ENCODE measurements at places on chromosomes 1 and 21.

GRCh38 chr1:53549287-53549686, 90.1 kb downstream of the DMRTB1 start:
- no peak for DNase-seq

DNA sequence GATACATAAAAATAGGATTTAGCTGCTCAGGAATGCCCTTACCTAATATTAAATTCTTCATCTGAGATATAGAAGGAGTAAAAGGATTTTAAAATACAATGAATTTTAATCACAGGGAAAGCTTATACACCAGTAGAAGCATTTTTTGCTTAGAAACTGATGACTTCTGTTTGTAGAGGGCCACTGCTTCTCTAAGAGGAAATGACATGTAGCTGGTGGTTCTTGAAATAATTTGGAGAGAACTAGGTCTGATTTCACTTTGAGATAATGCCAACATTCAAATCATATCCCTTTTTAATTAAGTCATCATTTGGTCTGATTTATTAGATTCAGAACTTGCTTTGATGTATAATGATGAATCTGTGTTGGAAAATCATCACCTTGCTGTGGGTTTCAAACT, 166.6 kb upstream of the SGIP1 start:
- no peak for DNase-seq

GRCh38 chr1:1984560-1985070, 19.0 kb downstream of the CFAP74 start:
- DNase-seq: no peak

- DNase-seq: no peak
Observed at GRCh38 chr1:53575955-53576320, 116.7 kb downstream of the DMRTB1 start.

GRCh38 chr1:200473698-200474371, 64.0 kb upstream of the ZNF281 start:
- DNase-seq: peak; percentile 14

DNA sequence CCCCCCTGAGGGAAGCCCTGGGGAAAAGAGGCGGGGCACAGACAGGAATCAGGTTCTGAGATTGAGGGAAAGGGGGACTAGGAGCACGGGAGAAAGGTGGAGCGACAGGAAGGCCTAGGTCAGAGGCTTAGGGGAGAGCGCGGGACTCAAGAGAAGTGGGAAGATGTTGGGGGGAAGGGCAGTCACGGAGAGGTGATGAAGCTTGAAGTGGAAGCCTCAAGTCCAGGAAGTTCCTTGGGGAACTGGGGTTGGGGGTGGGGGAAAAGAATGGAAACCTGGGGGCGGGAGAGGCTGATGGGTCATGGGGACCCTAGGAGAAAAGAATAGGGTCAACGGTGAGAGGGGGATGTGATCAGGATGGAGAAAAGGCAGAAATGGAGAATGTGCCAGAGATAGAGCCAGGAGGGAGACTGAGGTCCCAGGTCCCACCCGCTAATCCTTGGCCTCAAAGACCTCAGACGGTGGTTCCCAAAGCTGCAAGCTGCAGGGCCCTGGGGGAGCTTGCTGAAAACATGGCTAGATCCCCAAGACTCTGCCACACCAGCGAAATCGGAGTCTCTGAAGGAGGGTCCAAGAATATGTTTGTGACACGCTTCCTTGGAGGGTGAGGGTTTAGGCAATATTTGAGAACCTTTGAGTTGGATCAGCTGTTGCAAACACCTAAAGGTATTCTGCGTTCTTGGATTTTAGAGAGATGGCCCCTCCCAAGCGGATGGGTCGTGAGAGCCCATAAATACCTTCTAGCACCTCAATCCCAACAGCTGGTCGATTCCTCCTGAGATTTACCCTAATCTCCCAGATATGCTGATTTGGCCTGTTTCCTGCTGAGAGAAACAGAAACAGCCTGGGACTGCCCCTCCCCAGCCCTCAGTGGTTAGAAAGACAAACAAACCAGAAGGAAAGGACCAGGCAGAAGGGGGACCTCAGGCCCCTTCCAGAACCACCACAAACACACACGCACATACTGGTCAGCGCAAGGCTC, 3.6 kb downstream of the C1orf232 start:
- DNase-seq: no peak

- DNase-seq: no peak
Observed at GRCh38 chr1:240169188-240169587, 77.5 kb downstream of the FMN2 start.

DNA sequence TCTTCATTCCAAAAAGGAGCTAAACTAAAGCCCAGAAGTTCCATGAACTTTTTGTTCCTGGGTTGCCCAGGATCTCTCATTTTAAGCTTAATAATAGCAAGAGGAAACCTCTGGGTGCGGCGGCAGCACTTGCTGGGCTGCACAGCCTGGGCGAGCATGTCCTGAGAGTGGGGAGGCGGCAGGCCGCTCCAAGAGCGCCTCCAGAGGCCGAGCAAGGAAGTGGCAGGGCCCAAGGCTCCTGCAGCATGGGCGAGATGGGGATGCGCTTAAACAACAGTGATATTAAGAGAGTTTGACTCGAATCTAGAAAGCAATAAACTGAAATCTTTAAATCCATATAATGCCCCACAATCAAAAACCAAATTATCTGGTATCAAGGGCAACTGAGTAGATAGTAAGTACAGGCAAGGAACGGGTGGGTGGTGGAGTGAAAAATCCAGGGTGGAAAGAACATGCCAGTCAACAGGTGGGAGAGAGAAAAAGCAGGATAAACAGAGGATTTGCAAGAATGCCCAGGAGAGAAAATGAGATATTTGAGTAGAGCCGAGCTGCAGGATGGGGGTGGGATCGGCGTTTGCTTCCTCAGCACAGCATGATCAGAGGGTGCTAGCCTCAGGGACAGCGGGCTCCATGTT, 14.1 kb upstream of the TNR start:
- DNase-seq: no peak

DNA sequence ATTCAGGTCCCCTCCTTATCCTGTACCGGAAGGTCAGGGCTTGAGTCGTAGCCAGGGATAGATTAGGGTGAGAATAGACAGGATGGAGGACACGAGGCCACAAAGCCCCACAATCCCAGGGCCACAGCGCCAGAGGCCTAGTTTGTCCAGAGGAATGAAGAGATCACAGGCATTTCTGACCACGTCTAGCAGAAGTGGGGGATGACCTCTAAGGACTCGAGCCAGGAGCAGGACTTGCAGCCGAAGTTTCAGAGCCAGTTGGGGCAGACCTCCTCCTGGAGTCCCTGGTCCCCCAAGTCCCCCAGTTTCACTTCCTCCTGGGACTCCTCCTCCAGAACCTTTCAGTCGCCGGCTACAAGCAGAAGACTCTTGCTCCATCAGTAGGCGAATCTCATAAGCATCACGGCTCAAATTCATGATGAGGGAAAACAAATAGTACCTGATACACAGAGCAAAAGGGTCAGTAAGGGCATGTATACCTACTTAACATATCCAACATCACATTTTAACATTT, 2.3 kb upstream of the ITGA10 start:
- no peak for DNase-seq

DNA sequence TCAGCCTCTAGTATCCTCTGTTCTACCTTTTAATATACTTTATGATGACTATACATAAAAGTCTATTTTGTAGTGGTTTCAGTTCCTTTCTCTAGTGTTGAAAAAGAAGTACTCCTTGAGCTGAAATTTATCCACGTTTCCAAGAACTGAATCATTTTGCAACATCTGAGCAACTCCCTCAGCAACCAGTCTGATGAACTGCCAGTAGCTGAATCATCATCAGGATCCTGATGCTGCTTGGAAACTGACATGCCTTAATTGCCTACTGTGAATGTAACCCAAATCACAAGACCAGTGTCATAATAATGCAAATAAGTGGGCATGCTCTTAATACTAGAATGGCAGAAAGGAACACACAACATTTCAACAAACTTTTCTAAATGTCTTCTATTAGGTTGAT, 103.3 kb downstream of the CYYR1 start:
- no peak for DNase-seq

GRCh38 chr1:226643611-226644540, 95.2 kb downstream of the ITPKB start:
- no peak for DNase-seq

DNA sequence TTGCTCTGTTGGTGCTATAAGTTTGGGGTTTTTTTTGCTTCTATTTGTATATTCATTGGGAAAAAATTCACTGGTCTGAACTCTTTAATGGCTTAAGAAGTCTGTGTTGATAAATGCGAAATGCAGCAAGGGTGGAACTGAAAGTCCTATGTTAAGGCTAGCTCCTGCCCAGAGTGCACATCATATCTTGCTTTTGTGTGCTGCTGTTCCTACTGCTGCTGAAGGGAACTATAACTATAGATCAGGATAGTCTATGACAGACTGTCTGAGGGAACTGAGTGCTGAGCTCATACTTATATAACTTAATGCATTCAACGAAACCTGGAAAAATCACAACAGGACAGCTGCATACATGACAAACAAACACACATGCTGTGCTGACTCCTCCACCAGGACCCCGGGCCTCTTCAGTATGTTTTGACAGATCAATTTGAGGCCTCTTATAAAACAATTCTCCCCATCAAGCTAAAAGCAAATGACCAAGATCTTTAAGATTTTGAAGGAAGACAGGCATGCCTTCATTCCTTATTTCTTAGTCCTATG, 1031.5 kb upstream of the ADGRL2 start:
- no peak for DNase-seq

DNA sequence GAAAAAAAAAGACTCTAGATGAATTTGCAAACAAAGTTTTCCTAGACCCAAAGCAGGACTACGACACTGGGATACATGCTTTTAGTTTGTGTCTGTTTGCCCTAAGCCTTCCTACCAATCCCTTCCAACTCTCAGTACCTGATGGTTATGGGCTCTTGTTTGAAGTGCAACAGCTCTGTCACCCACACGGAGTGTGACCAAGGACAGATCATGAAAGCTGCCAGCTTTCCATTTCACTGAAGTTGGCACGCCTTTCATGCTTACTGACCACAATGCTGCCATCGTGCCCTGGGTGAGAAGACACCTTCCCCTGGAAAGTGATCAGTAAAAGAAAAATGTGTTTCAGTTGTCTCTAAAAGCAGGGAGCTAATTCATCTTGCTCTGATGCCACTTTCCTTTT, 312.5 kb upstream of the PTBP2 start:
- DNase-seq: no peak

GRCh38 chr1:246122071-246122470, 385.0 kb downstream of the SMYD3 start:
- DNase-seq: no peak

DNA sequence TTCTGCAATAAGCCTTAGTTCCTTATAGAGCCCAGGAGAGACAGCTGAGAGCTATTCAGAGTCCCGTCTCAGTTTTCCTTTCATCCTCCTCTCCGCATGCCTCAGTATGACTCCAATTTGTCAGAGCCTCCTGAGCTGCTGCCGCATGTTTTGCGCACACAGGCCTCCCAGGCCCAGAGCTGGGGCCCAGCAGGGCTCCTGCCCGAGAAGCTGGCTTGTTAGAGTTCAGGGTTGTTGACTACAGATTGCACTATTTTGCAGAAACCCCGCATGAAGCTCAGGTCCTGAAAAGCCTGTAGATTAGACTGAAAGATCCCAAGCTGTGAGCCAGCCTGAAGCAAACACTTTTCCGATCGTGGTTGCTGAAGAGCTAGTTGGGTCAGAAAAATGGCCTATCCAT, 51.5 kb downstream of the IGSF5 start:
- DNase-seq: no peak

DNA sequence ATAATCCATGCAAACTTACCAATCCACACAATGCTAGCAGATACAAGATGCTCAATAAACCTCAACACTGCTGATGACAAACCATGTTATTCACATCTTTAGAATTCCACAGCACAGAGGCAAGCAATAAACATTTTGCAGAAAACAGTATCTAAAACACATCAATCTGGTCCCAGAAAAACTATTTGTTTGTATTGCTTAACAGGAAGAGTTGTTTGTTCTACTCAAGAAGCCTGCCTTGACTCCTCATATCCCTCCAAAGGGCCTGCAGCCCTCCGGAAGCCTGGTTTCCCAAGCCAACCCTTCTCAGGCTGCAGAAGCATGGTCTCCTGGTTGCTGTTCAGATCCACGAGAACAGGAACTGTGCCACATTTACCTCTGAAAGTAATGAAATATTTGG, 139.7 kb downstream of the RERE start:
- no peak for DNase-seq

GRCh38 chr1:8194481-8195227, 123.3 kb upstream of the SLC45A1 start:
- no peak for DNase-seq

GRCh38 chr1:116667575-116668105, at the start of gene IGSF3:
TSS of gene IGSF3 (minus strand) at chr1:116667733. CDS start at chr1:116666326, 1,407 bp downstream.
- peak; percentile 20 for DNase-seq

DNA sequence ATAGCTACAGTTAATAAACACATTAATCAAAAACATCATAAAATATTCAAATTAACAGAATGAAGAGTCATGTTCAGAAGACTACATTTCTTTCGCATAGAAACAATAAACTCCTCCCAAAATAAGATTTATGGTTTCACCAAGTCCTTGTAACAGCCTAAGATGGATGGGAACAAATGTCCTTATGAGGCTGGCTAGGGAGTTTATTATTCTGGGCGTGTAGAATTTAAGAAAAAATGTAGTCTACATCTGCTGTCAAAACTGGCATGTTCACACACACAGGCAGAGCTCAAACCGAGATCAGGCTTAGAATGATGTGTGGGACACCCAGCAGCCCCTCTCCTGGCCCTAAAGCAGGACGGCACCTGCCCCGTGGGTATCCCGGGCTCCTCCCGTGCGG, 101.1 kb downstream of the NPHP4 start:
- no peak for DNase-seq

DNA sequence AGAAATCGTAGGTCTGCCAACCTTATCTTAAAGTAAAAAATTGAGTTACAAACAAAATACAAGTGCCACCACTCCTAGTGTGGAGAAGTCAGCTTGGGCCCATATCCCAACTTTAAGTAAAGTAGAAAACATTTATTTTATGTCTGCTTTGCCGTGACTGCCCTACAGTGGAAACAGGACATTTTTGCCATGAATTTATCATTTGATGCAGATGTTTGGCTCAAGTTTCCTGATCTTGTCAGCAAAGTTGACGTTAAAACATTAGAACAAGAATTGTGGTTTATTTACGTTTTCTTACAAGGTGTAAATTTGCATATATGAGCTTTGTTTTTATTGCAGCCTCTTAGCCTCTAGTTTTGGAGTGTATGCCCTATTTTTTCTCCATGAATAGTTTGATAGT, 17.1 kb upstream of the KCNJ15 start:
- no peak for DNase-seq

DNA sequence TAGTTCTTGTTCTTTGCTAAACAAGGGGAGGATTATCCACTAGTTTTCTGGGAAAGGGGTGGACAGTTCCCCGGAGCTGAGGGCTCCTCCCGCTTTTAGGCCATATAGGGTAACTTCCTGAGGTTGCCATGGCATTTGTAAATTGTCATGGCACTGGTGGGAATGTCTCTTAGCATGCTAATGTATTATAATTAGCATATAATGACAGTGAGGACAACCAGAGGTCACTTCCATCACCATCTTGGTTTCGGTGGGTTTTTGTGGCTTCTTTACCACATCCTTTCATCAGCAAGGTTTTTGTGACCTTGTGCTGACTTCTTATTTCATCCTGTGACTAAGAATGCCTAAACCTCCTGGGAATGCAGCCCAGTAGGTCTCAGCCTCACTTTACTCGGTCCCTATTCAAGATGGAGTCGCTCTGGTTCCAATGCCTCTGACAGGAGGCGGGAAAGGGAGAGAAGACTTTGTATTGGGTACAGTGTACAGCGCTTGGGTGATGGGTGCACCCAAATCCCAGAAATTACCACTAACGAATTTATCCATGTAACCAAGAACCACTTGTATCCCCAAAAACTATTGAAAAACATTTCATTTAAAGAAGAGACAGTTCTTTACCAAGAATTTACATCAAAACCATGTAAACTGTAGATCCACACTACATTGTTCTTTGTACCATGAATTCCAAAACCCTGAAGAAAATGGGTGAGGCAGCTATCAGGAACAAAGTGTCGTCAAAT, 8.7 kb upstream of the SLC2A5 start:
- no peak for DNase-seq

- DNase-seq: no peak
Observed at GRCh38 chr1:41240781-41241353, 1.2 kb downstream of the SCMH1 start.
